ENCODE measurements at places on chromosomes 1 and 21.

DNA sequence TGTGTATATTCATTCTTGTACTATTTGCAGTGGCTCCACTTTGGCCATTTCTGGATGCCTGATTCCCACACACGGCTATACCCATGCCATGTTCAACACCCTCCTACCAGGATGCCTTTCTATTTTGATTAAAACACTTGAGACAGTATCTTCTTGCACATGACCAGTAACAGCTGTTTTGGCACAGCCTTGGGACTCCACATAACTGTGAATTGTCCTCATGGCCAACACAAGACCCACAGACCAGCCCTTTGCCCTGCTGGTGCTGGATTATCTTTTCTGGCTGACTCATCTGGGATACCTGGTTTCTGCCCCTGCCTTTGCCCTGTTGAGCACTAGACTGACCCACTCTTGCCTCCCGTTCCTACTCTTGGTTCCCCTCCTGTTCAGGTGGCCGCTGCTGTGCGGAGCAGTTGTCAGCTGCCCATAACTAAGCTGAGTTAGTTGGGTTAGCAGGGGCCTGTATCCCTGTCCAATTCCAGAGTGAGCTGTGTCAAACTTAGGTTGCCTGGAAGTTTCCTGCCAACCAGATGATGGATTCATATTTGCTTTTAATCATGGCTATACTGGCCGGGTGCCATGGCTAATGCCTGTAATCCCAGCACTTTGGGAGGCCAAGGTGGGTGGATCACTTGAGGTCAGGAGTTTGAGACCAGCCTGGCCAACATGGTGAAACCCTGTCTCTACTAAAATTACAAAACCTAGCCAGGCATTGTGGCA is 10.8 kb upstream of the EYA3 start:
- no peak for DNase-seq

DNA sequence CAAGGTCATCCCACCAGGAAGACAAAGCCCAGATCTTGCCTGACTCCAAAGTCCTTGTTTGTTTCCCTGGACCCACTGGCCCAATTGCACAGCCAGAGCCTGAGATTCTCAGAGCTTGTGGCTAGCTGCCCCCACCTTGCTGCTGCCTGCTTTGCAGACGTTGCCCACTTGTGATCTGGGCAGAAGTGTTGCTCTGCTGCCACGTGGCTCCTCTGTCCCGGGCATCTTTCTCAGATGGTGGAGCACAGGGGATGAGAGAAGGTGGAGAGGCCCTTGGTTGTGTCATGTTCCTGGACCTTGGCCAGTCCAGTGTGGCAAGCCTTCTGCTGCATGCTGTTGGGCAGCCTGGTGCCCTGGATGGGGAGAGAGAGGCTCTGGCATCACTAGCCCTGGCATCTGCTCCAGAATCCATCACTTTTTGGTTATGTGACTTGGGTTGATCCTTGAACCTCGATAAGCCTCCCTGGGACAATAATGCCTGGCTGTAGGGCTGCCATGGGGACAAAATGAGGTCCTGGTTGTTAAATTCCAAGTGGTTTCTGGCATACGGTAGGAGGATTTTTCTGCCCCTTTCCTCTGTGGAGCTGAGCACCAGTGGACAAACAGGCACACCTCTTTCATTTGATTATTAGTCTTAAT is 1.5 kb upstream of the NR0B2 start:
- DNase-seq, result no peak

DNA sequence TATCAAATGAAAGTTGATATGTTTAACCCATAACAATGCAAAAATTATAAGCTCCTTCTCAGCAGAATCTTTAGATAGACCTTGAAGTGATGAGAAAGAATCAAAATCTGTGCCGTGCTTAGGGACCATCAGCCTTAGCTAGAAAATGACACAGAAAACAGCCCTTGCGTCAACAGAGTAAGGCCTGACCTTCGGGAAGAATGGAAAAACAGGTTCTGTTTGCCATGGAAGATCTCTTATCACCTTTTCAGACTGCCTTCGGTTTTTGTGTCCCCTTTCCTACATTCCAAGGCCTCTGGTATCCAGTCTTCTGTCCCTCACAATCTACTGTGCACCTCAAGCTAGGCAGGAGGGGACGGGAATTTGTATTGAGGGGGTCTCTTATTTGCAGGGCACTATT is 37.6 kb upstream of the DPT start:
- no peak for DNase-seq

DNA sequence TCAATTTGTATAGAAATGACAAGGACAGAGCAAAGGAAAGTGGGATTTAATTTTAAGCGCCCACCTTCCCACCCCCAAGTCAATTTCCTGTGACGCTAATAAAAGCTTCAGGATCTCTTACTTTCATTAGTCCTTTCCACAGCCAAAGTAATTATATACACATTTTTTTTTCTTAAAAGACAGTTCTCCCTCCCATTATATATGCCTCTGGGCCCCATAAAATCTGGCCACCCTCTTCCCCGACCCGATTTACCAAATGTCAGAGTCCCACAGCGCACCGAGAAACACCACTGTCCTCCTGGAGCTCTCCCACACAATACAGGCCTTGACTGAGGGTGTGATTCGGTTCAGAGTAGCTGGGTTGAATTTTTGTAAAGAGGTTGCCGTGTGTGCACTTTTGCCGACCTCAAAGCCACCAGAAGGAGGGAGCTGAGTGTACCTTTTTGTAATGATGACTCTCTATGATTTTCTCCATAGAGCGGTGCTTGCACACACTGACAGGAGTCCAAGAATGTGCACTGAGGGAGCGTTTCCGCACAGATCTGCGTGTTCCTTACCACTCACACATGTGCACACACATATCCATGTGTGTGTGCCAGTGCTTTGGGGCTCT is 26.2 kb upstream of the IL10 start:
- no peak for DNase-seq

DNA sequence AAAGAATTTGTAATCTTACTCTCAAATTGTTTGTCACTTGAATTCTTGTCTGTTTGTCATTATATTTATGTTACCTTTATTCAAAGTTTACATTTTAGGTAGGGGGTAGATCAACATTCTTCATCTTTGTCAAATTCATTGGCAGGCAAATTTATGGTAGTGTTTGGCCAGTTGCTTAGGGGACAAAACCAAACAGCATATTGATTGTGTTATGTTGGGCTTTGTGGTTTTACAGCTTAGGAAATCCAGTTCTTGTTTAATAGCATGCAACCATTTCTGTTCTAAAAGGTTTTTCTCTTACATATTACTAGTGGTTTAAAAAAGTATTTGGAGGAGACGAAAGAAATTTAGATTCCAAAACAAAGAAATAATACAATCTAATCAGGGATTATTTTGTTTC is 91.4 kb downstream of the HMCN1 start:
- no peak for DNase-seq

DNA sequence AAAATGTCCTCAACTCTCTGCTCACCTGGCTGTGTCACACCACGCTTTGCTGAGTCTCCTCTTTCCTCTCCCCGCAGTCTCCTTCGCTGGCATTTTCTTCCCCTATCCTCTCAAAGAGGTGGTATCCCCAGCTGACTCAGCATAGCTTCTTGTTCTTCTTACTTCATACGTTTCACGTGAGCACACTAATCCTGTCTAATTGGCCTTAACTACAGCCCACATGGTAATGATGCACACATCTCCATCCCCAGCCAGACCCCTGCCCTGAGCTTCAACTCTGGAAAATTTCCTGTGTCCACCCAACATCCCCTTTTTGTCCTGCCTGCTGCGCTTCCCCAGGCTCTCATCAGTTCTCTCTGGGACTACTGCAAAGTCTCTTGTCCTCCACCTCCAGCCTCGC is 169.8 kb downstream of the TTLL7 start:
- no peak for DNase-seq

DNA sequence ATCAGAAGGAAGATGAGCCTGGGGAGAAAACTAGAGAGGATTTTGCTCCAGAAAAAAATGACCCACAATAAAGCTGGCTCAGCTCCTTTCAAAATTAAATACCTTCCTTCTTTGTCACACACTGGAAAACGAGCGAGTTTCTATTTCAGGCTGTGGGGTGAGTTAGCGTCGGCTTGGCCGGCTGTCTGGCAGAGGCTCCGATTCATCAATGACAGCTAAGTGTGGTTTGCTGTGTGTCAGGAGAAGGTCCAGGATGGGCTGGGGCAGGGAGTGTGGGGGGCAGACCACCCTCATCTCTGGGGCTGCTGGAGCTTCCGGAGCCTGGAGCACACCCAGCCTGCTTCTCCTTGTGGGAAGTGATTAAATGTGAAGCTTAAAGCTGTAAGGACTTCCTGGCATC is 120.2 kb downstream of the ETS2 start:
- DNase-seq, result no peak

- no peak for DNase-seq
Observed at GRCh38 chr21:34183331-34183928, 110.1 kb downstream of the MRPS6 start.

DNA sequence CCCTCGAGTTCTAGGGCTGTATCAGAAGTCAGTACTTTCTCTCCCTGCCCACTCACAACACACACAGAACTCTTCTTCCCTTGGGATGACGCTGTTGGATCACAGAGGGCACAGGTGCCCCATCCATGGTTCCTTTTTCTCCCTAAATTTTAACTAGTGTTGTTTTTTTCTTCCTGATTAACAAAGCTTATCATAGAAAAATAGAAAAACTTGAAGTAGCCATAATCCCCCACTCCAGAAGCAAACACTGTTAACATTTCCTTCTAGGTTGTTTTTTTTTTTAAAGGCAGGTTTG is 27.5 kb downstream of the NAV1 start:
- no peak for DNase-seq

DNA sequence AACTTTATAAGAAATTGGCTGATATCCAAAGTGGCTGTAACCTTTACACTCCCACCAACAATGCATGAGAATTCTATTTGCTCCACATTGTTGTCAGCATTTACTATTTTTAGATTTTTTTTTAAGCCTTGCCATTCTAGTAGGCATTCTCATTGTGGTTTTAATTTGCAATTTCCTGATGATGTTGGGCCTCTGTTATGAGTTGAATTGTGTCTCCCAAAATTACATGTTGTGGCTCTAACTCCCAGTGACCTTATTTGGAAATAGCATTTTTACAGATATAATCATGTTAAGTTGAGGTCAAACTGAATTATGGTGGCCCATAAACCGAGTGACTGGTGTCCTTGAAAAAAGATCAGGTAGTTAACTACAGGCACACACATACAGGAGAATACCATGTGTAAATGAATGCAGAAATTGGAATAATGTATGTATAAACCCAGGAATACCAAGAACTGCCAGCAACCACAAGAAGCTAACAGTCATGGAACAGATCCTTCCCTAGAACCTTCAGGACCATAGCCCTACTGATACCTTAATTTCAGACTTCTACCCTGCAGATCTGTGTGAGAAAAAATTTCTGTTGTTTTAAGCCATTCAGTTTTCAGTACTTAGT is 348.8 kb upstream of the DAB1 start:
- no peak for DNase-seq

DNA sequence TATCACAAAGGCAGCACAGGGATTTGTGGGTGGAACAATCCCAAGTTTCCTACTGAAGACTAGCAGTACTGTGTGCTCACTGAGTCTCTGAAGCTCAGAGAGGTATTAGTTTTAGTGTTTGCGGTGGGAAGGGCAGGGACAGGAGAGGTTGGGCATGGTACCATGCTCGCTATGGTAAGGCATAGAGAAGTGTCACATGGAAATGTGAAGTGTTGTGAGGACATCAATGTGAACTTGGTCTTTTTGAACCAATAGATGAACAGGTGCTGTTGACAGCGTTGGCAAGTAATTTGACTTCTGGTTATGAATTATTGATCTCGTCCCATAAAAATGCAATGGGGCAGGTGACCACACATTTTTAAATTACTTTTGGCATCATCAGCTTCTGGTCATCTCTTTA is 55.8 kb upstream of the ADAMTS1 start:
- DNase-seq, result no peak

DNA sequence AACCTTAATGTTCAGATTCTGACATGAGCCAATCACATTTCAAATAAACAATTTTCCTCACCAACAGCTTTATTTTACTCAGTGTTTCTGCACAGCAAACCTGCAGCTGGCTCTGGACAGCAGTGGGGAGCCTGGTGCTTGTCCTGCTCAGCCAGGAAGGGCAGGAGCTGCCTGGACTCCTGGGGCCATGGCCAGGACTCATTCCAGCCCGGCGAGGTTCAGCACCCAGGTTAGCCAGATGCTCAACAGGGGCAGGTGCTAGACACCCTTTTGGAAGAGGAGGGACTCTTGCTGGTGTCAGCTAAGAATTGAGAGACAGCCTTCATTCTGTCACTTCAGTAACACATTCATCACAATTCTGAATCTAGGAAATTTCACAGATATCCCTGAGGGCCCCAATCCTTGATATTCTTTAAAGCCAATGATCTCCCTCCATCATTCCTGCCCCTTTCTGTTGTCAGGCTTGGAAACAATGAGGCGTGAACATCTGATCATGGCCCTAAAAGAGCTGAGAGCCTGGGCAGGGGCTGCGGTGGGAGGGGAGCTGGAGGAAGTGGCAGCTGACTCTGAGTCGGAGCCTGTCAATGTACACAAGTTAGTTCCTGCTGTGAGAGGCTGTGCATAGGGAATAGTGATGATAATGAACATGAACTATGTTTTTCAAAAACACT is 251.3 kb downstream of the SDCCAG8 start:
- no peak for DNase-seq

GRCh38 chr1:228911225-228912210 is 176.2 kb downstream of the RHOU start:
- DNase-seq, result no peak

GRCh38 chr1:109767637-109768334 is 4.1 kb upstream of the EPS8L3 start:
- no peak for DNase-seq

GRCh38 chr1:225587310-225587709 is 65.6 kb downstream of the ENAH start:
- no peak for DNase-seq

GRCh38 chr1:232450615-232451014 is 179.3 kb downstream of the SIPA1L2 start:
- no peak for DNase-seq

- DNase-seq, result no peak
Observed at GRCh38 chr1:76080552-76081079, 6.1 kb downstream of the ST6GALNAC3 start.

- no peak for DNase-seq
Observed at GRCh38 chr1:91847851-91848250, 38.1 kb downstream of the TGFBR3 start.

- no peak for DNase-seq
Observed at GRCh38 chr1:184792450-184792969, 37.9 kb upstream of the EDEM3 start.

- no peak for DNase-seq
Observed at GRCh38 chr21:38668541-38668940, 137.2 kb upstream of the ETS2 start.

DNA sequence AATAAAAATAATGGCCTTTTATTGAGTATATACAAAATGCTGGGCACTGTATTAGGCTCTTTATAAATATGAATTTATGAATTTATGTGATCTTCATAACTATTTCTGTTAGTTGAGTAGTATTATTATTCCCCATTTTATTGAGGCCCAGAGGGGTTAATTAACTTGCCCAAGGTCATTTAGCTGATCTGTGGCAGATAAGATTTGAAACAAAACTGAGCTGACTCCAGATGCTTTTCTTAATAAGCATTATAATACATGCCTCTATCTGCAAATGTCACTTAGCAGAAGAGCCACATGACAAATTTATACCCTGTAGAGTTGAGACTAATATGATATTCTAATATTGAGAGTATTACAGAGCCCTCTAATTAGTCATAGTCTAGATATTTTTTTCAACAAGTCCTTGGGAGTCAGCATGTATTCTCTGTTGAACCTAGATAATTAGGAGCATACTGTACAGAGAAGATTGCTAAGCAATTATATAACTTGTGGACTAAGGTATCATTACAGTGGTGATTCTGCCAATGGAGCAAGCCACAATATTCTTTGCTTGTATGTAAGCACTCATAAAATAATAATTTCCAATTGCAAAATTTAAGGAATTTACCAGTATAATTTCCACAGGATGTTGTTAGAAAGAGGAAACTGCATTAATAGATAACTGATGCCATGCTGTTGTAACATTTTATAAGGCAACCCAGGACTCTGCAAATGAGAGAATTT is 112.0 kb downstream of the LRRC40 start:
- no peak for DNase-seq
